Stimulated activated CD4-positive, alpha-beta T cell treated with anti-CD3 and anti-CD28 coated beads, Interleukin-12 subunit alpha, Interleukin-12 subunit beta, amount 100 ng/mL, for 24 hours (primary cell): ENCODE measurements at places on chromosomes 6 and 20.

DNA sequence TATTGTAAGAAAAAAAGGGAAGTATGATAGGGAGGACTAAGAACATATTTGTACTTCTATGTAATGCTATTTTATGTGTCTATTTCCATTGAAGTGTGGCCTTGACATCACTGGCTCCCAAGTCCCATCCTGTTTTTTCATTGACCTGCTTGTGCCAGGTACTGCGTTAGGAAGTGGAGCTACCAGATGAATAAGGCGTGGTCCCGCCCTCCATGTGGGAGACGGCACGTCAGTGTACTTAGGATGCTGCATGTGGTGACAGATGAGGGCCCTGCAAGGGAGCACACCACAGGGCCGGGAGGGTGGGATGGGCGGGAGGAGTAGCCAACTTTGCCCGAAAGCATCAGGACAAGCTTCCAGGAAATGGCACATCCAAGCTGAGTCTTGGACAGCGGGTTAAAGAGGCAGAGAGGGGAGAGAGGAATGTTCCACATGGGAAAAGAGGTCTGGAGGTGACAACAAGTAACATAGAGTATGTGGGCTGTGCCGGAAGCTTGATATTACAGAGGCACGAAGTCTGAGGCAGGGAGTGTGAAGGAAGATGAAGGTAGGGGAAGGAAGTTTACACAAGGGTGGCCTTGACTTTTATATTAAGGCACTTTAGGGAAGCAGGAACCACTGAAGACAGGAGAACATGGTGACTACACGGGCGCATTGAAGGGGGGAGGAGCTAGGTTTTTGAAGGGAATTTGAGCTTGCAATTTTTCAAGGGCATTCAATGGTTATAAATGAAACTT is 140.6 kb downstream of the MTHFD1L start:
- DNase-seq, result no peak

- no peak for DNase-seq
These were observed 544 bp downstream of the SMIM29 start for GRCh38 chr6:34248198-34248726.

DNA sequence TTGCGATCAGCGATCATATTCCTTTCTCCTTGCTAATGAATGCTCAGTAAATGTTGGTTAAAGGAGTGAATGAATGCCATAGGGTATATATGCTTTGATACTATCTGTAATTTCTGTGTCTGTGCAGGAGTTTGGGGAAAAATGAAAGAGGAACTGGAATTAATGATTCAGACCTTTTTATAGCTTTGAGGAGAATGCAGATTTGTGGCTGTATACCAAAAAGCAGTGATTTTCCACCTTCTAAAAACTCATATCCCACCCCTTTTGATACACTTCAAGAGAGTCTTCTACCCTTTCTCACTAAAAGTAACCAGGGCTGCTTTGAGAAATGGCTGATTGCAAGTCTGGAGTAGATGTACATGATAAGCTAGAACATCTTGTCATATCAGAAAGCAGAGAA is 26.6 kb upstream of the SUMO4 start:
- no peak for DNase-seq

- no peak for DNase-seq
These were observed 18.4 kb downstream of the DLL1 start for GRCh38 chr6:170272341-170273065.

DNA sequence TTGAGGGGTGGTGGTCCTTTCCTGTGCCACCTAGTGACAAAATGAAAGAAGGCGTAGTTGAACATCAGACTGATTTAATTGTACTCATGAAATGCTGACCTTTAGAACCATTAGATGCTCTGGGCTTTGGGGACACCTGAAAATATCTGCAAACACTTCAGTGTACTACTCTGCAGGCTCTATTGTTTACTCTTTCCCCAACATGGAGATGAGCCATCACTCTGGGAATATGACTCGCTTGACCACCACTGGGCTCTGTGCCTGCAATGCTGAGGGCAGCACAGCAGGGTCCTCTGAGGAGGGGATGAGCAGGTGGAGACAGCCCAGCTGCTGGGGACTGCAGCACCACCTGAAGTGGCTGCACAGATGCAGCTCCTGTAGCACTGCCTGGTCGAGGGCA is 74.8 kb upstream of the SLC24A3 start:
- no peak for DNase-seq

DNA sequence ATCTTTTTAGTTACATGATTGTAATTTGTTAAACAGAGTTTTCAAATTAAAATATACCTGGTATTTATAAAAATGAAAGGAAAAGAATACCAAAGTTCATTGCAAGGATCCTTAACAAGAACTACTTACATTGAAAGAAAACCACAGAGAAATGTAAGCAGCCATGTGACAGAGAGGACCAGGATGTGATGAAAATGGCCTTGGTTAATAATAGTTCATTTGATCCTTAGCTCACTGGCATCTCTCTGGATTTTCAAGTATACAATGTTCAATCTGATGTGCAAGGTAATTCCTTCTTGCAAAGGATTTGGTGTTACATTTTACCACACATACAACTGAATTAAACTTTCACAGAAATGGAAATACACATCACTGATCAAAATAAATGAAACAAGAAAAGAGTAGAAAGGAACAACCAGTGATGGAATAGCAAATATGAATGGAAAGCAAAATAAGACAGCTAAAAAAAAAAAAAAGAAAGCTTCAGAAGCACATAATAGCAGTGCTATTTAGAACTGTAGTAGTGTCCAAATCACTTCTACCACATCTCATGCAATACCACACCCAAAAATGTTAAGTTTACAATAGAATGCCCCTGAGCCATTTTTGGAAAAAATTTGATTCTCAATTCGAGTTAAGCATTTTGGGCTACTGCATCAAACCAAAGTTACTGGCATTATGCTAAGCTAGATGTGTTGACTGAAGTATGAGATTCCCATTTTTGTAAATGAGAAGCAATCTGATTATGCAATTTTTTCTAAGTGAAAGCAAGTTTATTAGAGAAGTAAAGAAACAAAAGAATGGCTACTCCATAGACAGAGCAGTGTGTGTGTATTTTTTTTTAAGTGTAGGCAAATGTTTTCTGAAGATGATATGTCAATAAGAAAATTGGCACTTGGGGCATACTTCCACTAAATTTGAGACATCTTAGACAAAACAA is 22.6 kb upstream of the HLA-A start:
- no peak for DNase-seq

DNA sequence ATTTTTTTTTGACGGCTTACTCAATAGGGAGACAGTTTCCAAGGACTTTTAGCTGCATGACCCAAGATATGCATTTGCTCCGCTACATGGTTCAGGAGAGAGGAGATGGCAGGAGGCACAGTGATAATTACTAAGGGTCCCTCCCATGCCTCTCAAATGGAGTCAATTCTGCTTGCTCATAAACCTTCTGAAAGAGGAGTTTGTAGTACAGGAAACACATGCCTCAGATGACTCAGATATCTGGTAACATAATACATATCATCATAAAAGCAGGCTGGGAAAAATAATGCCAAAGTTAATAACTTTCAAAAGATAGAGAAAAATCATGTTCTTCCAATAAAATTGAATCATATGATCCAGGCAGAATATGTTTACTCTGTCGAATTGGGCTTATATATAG is 97.6 kb upstream of the DEFB112 start:
- DNase-seq, result no peak

DNA sequence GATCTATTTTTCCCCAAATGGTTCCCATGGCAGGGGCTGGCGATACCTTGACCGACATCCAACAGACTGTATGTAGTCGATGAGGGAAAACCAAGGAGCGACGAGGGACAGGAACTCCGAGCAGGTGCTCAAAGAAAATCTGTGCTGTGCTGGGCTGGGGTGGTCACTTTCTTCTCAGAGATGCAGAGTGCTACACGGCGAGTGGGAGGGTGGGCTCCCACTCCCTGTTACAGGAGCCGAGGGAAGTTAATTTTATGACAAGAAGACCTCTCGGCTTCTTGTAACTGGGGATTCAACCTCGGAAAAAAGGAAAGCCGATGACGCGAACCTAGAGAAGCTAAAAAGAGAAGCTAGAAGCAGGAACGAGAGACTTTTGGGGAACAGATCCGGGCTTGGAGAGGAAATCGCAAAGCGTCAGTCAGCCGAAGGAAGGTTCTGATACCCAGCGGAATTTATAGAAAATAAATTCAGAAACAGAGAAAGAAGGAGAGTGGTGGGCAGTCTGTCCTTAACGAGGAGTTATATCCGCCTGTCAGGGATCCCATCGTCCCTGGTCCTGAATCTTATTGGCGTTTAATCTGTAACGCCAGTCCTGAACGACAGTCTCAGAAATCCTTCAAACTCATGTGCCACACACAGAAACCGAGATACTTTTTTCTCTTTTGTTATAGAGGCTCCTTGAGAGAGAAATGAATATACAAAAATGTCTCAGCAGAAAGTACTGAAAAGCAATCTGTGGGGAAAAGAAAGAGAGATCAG is 84.6 kb upstream of the ZNF322 start:
- DNase-seq, result no peak

- no peak for DNase-seq
These were observed 400.9 kb upstream of the POU3F2 start for GRCh38 chr6:98433325-98434056.

DNA sequence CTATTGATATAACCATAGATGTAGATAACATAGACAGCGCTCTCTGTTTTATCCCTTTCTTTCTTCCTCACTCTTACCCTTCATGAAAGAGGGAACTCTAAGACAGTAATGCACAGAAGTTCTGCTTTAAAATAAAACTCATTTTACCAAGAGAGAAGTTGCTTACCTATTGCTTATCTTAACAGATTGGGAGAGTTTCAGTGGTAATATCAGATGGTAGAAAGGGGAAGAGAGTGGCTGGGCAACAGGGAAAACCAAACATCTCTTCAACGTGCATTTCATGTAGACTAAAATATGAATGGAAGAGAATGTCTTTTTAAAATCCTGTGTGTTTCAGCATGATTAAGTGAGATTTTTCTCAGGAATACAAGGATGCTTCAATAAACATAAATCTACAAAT is 45.3 kb upstream of the SIRPG start:
- no peak for DNase-seq

DNA sequence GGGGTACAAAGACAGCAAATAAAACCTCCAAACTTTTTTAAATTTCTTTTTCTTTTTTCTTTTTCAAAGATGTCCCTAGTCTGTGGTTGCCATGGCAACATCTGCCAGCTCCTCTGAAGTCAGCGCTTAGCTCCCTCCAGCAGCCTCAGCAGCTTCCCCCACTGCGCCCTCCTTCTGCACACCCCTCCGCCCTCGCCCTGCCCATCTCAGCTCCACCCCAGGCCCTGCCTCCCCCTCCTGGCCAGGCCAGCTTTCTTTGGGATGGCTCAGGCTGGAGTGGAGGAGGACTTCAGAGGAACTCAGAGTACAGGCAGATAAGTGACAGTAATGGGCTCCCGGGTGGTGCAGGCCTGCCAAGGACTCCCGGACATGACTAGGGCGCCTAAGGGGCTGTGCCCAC is 104.6 kb downstream of the LRFN2 start:
- no peak for DNase-seq

- no peak for DNase-seq
These were observed 420.5 kb downstream of the MAFB start for GRCh38 chr20:40268321-40269075.

GRCh38 chr6:107805504-107805903 is 18.6 kb downstream of the SCML4 start:
- no peak for DNase-seq

DNA sequence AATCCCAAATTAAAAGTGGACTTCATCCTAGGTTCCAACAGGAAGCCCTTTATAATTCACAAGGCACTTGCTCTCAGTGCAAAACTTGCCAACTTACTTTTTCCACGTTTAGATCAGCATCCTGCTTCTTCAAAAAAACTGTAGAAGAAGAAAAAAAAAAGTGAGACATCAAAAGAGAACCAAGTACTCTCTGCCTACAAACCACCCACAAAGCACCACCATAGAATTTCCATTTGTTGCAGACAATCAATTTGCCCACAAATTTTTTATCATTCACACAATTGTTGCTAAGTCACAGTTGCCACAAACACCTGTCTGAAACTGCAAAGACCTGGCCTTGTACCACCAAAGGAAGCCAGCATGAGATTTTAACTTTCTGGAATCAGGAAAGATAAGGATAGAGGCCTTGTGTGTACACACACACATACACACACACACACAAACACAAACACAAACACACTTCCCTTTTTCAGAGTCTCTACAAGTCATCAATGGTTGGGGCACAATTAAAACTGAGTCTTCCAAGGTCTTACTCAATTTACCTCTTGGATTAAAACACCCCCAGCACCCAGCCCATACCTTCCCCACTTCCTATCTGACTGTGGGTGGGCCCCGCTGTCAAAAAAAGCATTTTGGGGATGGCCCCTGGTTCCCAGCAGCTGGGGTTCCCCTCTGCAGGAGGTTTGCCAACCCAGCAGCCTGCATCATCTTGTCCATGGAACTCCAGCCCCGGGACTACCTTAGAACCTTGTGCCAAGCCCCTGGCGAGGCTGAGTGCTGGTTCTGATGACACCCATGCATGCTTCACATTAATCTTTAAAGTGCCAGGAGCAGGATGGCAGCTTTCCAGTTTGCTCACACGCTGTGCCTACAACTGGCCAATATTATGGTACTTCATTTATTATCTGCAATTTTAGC is 26.5 kb downstream of the FYN start:
- no peak for DNase-seq

GRCh38 chr6:136517002-136517401 is 33.2 kb downstream of the MAP7 start:
- DNase-seq, result no peak

- no peak for DNase-seq
These were observed 122.8 kb downstream of the UST start for GRCh38 chr6:148869585-148869984.

GRCh38 chr6:138662471-138662870 is 111.1 kb upstream of the CCDC28A start:
- DNase-seq, result no peak

GRCh38 chr6:131784561-131784960 is 23.3 kb upstream of the ENPP1 start:
- DNase-seq, result no peak
